ENCODE measurements at places on chromosomes 7 and 10. TPM values are rescaled to one million over a fixed set of nuclear protein-coding genes. Genes with fewer than 3 reads are reported as not detected.

DNA sequence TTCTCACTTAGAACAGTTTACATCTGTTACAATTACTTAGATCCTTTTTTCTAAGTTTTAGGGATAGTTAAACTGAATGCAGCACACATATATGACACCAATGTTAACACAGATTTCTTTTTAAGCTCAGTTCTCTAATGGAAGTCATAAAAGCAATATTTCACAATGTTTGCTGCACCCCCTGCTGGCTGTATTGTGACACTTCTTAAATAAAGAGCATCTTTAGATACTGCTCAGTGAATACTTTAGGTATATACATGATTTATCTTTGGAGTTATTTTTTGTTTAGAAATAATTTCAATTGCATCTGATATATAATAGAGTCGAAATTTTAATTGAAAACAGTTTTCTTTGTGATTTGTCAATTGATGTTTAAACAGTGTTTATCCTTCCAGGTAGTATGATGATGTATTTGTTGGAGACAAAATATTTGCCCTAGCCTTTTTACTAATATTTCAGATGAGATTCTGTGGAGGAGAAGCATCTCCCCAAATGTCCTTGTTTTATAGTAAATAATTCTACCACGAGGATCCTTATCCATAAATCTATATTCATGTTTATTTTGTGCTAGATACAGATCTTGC, 174.4 kb downstream of the ST7 start:
- peak; percentile 76 for DNase-seq

CPN1 gene
- total RNA-seq = not detected

EIF5AL1 gene
- 0.65 TPM for total RNA-seq

SLC18A2 gene
- total RNA-seq = not detected

DNA sequence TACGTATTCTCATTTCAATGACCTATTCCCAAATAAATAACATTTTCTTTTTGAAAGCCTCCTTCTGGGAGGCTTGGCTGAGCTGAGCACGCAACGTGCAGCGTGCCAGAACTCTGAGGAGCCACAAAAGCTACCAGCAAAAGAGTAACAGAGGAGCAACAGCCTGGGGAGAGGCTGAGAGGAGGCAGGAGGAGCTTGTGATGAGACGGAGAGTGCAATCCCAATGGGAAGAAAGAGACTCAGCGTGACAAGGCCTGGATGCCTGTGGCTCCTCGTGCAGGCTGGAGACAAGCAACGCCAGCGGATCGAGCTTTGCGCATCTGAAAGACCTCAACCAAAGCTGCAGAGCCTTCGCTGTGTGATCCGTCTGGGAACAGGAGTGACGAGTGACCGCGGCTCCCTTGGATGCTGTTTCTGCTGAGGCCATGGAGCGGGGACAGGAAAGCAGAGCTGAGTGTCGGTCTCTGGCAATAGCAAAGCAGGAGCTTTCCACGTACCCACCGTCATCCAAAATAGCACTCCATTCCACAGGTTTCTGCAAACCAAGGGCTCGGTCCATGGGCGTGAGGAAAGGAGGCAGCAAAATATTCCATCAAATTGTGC, 171.7 kb upstream of the PFKP start:
- no peak for DNase-seq

DNA sequence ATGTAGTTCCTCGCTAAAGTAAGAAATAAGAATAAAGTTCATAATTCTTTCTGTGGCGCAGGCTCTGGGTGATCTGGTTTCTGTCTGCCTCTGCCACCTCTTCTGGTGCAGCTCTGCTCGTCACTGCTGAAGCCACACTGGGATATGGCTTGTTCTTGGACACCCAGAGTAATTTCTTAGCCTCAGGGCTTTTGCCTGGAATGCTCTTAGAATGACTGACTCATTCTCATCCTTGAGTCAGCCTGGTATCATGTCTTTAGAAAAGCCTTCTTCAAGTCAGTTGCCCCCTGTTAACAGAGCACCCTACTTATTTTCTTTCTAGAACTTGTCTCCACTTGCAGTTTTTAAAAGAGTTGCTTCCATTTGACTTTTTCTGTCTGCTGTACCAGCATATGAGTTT, 2.0 kb downstream of the ZSCAN25 start:
- no peak for DNase-seq

GRCh38 chr7:7810380-7810779, 92.0 kb upstream of the RPA3 start:
- no peak for DNase-seq

Measured in naive thymus-derived CD8-positive, alpha-beta T cell (primary cell).